ENCODE measurements at places on chromosomes 12 and 14. TPM values are rescaled to one million over a fixed set of nuclear protein-coding genes. Genes with fewer than 3 reads are reported as not detected.

The ADAM21 gene
- total RNA-seq, result 1.5 TPM

The RAB15 gene
- total RNA-seq, result 4.1 TPM

The PTPRQ gene
- 1.2 TPM for total RNA-seq

The GIT2 gene
- 58.4 TPM for total RNA-seq

The CMKLR1 gene
- total RNA-seq, result 0.33 TPM
